Cardiac muscle cell (in vitro differentiated cells and primary cell): ENCODE measurements at places on chromosomes 16 and 17.

GRCh38 chr17:54666559-54666958, 234.1 kb upstream of the TOM1L1 start:
- H3K36me3 ChIP-seq, result no peaks in the 10 kb centered on the region
- DNase-seq, result no peak
- no peaks in the 10 kb centered on the region for H3K27me3 ChIP-seq
- peaks cover 2% of the 10 kb centered on the region for H3K4me1 ChIP-seq

DNA sequence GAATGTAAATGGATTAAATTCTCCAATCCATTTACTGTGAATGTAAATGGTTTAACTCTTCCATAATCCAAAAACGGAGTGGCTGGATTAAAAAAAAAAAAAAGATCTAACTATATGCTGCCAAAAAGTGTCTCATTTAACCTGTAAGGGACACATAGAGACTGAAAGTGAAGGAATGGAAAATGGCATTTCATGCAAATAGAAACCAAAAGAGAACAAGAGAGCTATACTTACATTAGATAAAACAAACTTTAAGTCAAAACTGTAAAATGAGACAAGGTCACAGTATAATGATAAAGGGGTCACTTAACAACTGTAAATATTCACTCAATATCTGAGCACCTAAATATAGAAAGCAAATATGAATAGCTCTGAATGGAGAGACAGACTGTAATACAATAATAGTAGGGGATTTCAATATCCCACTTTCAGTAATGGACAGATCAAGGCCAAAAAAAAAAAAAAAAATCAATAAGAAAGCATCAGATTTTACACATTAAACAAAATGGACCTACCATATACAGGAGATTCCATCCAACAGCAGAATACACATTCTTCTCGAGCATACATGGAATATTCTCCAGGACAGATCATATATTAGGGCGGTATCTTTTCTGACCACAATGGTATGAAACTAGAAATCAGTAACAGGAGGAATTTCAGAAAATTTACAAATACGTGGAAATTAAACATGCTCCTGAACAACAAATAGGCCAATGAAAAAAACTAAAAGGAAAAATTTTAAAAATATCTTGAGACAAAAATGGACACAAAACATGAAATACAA, 36.4 kb downstream of the CDR2 start:
- peaks cover 13% of the 10 kb centered on the region for H3K36me3 ChIP-seq
- DNase-seq, result no peak
- no peak overlapping the region for H3K4me3 ChIP-seq
- H3K4me1 ChIP-seq, result no peaks in the 10 kb centered on the region

DNA sequence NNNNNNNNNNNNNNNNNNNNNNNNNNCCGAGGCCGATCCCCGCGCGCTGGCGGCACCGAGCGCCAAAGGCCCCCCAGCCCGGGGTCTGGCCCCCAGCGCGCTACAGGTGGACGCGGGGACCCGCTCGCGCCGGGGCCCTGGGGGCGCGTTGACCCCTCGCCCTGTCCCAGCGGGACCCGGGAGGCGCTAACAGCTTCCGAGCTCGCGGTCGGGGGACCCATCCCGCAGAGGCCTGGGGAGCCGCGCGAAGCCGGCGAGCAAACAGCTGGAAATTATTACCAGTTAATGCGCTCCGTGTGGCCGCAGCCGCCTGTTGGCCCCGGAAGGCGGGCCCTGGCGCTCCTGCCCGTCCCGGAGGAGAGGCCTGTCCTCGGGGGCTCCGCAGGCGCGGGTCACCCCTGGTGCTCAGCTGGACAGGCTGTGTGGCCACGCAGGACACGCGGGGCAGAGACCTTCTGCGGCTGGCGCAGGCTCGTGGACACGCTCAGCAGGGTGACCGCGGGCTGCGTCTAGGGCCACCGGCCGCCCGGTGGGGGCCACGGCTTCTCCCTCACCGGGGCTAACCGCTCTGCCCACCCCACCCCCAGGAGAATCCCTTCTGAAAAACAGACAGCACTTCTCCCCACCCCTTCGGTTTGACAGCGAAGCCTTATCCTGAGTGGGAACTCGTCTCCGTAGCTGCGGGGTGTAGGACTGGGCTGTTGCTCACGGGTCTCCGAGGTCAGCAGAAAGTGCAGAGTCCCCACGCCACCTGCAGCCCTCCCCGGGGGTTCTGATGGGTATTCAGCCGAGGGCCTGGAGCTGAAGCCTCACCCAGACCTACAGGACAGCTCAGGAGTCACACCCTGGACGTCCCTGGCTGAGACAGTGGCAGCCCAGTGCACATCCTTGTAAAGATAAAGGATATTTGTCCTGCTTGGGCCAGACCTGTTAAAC, 138.7 kb upstream of the RPH3AL start:
- no peaks in the 10 kb centered on the region for H3K4me1 ChIP-seq
- H3K27me3 ChIP-seq, result peaks cover 41% of the 10 kb centered on the region

DNA sequence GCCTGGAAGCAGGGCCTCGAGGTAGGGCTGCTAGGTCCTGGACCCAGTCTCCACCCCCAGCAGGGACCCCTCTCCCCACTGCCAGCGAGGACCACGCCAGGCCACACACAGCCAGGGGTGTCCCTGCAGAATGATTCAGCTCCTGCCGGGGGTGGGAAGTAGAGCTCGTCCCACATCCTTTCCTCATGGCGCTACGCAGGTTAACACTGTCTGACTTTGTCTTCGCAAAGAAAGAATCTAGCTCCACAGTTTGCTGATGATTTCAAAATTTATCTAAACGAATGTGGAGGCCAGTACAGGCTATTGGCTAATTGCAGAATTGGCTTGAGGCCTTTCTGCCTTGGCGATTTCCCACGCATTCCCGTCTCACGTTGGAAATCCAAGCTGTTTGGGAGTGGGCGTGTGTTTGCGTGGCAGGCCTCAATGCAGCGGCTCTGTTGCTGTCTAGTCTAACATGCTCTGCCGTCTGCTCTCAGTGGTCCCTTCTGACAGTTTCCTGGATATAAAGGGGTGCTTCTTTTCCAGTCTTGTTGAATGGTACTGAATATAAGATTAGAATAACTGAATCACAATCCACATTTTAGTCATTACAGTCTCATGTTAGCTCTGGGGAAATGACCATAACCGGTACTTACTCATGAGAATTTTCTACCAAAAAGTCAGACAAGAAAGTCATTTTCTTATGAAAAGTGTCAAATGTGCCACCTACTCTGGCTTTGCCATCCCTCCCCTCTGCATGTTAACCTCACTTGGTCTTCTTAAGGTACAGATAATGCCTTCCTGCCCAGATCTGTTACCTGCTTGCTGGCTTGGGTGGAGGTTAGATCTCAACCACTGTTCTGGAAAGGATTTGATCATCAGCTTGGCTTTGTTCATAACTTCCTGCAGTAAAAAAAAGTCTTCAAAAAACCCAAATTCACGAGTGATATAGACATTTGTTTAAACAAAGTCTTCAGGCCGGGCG, 252.4 kb downstream of the NTN1 start:
- H3K4me3 ChIP-seq, result no peak overlapping the region
- no peak overlapping the region for H3K27ac ChIP-seq
- H3K36me3 ChIP-seq, result no peaks in the 10 kb centered on the region
- H3K27me3 ChIP-seq, result no peaks in the 10 kb centered on the region

GRCh38 chr16:22075043-22075757, 17.1 kb upstream of the VWA3A start:
- no peak overlapping the region for H3K27ac ChIP-seq
- H3K27me3 ChIP-seq, result no peaks in the 10 kb centered on the region
- no peak for DNase-seq

DNA sequence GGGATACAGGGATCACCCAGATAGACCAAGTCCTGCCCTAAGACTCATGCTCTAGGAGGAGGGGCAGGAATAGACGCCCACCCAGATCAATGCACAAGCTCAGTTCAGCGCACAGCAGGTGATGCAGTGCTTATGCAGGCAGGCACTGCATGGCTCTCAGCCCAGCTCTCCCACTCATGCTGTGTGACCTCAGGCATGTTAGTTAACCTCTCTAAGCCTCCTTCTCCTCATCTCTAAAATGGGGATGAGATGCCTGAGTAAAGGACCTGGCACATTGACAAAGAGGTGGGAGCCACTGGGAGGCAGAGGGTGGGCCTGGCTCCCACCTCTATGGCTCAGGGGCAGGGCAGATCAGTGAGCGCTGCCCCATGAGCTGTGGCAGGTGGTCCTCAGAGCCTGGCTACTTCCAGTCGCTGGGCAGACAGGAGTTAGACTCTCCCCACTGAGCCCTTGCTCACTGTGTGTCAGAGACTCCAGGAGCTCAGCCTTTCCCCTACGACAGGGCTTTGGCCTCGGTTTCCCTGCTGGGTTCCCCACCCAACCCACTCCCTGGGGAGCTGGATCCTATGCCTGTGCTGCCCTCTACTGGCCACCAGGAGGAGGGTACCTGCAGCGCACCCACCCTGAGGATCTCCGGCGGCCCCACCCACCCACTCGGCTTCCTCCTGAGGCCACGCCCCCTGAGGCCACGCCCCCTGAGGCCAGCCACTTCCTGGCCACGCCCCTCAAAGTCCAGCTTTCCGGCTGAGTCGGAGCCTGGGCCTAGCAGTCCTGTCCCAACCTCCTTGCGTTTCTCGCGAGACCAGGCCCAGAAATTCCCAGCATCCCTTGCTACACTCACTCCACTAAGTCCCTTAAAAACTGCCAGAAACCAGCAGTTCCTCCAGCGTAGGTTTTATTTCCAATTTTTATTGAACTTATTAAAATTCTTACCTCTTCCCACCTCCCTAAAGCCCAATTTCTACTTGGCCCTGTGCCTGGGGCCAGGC, 196.1 kb downstream of the GSG1L start:
- no peaks in the 10 kb centered on the region for H3K4me1 ChIP-seq
- no peak overlapping the region for H3K4me3 ChIP-seq
- H3K36me3 ChIP-seq, result no peaks in the 10 kb centered on the region
- peaks cover 3% of the 10 kb centered on the region for H3K27me3 ChIP-seq
- DNase-seq, result peak; percentile 84

- H3K36me3 ChIP-seq, result no peaks in the 10 kb centered on the region
- peaks cover 29% of the 10 kb centered on the region for H3K4me1 ChIP-seq
These were observed 19.6 kb downstream of the KIAA0513 start for GRCh38 chr16:85046931-85047866.

DNA sequence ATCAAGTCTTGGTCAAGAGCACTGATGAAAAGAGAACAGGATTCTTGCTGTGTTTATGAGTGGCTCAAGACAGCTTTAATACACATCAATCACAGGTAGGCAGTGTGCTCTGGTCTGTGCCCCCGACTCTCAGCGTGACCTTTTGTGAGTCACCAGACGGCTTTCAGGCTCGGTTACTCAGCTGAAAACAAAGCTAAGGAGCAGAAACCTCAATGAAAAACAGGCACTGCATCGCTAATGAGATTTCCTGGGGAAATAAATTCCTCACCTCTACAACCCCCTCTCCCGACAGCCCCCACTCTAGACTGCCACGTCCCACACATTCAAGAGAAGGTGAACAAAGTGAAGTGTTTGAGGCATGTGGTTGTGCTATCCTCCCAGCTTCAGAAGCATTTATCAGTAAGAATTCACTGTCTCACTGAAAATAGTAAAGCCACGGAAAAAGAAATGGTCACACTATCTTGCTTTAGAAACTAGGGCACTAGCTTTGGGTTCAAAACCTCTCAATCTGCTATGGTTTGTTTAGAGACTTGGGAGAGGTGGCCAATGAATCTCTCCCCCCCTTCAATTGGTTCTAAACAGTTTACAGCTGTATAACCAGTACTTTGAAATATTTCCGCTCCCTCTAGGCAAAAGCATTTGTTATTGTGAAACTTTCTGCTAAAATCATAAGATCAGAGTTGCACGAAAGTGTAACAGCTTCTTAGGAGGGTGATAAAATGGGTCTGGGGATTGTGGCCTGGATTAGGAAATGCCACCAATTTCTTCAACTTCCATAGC, 199.5 kb upstream of the PMFBP1 start:
- H3K4me1 ChIP-seq, result peaks cover 11% of the 10 kb centered on the region
- no peak overlapping the region for H3K27ac ChIP-seq
- no peaks in the 10 kb centered on the region for H3K36me3 ChIP-seq
- no peaks in the 10 kb centered on the region for H3K27me3 ChIP-seq
- no peak overlapping the region for H3K4me3 ChIP-seq
